Pulmonary artery endothelial cell (primary cell): ENCODE measurements at places on chromosomes 16 and 17.

DNA sequence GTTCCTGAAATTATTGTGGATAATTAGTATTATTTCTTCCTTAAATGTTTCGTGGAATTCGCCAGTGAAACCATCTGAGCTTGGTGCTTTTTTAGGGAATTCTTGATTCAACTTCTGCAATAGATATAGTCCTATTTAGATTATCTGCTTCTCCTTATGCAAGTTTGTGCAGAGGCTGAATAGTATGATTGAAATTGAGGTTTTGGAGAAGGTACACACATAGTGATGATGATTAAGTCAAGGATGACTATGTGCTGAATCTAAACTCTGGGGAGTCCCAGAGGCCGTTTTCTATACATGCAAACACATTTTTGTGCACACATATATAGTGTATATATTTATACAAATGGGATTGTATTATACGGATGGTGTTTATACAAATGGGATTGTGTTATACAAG lies 5.2 kb upstream of the MYH4 start:
- no peak for DNase-seq

GRCh38 chr16:50213939-50214519 lies 52.3 kb upstream of the ADCY7 start:
- no peak for DNase-seq

DNA sequence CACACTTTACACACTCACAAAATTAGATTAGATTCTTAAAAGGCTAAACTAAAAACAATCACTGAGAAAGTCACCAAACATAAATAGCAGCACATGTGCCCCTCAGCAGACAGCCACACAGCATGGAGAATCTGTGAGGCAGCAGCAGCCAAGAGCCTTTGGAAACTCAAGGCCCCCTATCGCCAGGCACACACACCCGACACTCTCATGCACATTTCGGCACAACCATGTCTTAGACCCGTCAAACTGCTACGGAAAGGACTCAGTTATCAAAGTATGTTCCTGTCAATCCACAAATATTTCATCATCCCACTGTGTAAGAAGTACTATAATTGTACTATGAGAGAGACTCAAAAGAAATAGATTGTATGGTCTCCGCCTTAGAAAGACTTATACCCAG lies 20.9 kb downstream of the UBE2O start:
- no peak for DNase-seq

- no peak for DNase-seq
Observed at GRCh38 chr16:49546735-49547134, 173.1 kb downstream of the C16orf78 start.

DNA sequence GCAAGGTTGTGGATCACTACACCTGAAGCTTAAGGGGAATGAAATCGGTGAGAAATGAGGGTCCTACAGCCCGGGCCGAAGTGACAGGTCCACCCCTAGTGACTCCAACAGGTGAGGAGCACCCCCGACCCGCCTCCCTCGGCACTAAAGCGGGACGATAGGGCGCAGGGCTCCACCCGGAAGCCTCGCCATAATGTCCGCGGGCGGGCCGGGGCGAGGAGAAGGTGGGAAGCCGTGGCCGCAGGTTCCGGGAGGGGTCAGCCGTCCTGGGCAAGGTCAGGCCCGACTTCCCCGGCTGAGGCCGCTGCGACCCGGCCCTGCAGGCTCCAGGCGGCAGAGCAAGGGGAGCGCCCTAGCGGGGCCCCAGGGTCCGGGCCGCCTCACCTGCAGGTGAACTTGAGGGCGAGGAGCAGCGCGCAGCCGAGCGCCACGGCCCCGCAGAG lies 543 bp downstream of the TXNDC11 start:
- no peak for DNase-seq

- DNase-seq, result no peak
Observed at GRCh38 chr16:16146380-16147315, 76.6 kb downstream of the ABCC6 start.

GRCh38 chr16:16067127-16067526 lies 117.7 kb downstream of the ABCC1 start:
- no peak for DNase-seq

DNA sequence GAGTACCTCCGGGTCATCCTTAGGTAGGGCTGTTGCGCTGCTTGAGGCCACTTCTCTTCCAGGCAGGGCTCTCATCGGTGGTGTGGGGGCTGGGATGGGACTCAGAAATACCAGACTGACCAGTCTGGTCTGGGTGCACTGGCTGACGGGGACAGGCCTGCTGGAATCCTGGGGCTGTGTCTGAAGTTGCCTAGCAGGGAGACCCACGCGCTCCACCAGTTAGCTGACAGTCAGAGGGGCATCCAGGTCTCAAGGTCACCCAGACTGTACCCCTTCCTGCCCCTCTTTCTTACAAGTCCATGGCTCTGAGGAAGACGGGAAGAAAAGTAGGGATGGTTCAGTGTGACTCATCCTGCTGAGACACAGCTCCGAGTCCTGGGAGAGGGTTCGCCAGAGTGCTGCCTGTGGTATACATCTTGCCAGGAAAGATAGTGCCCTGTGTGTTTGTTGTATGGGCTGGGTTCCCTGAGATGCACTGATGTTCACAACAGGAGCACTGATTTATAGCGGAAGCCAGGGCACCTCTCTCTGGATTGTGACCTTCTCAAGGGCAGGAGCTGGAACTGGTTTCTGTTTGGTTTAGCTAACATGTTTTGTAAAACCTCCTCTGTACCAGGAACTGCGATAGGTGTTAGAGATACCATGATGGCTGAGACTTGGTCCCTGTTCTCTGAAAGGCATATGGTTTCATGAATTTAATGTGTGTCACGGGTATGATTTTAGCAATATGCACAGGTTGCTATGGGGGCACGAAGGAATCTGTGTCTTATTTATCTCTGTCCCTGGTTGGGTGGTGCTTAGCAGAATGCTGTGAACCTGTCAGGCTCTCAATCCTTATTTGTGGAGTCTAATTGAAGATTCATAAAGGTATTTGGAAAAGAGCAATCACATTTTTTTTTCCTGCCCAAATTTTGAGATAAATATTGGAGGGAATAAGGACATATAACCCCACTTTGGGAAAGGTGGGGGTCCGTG lies 97.5 kb downstream of the OR1D5 start:
- DNase-seq, result no peak

DNA sequence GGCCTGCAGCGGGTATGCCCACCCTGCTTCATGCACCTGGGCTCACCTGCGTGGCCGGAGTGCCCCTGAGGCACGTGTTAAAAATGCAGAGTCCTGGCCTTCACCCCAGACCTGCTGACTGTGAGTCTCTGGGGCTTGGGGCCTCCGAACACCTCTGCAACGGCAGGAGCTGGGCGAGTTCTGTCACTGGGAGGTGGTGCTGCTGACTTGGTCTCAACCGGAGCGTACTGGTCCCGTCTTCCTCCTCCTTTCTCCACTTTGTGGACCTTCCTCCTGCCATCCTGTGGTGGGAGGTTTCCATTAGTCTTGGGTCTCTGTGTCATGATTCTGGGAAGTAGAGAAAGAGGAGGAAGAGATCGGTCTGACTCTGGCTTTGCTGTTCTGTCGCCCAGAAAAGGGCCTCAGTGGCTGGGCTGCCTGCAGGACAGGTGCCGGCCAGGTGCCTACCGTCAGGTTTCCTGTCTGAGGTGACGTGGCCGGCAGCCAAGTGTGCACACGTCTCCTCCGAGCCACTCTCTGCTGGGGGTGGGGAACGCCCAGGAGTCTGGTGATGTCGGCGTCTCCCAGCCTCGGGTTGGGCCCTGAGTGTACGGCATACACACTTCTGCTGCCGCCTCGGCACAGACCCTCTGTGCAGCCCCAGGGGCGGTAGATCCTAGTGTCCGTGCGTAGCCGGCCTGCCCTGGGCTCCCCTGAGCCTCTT lies 6.9 kb downstream of the TSC2 start:
- DNase-seq, result no peak

DNA sequence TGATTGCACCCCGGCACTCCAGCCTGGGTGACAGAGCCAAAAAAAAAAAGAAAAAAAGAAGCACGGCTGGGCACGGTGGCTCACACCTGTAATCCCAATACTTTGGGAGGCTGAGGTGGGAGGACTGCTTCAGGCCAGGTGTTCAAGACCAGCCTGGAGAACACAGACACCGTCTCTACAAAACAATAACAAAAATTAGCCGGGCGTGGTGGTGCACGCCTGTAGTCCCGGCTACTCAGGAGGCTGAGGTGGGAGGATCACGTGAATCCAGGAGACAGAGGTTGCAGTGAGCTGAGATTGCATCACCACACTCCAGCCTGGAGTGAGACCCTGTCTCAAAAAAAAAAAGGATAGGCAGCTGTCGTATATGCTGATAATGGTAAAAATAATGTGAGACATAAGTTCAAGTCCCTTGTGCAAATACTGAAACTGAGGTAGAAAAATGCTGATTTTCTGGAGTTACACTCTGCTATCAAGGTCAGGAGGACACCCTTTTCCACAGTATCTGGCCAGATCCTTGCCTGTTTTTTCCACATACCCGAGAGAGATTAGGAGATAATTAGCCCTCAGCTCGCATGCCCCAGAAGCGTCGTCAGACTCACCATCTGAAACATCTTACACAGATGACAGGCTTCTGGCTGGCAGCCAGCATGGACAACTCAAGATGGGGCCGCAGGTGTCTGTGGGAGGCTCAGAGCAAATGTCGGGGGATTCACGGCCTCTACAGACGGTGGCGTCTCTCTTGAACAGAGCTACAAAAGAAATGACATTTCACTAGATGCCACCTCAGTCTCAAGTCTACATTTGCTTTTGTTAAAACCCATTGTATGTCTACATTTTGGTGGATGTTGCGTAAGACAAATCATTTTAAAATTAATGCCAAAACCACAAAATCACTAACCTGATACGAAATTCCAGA lies 36.8 kb downstream of the WDR45B start:
- no peak for DNase-seq

GRCh38 chr16:842061-842476 lies 41.5 kb upstream of the GNG13 start:
- peak; percentile 8 for DNase-seq

DNA sequence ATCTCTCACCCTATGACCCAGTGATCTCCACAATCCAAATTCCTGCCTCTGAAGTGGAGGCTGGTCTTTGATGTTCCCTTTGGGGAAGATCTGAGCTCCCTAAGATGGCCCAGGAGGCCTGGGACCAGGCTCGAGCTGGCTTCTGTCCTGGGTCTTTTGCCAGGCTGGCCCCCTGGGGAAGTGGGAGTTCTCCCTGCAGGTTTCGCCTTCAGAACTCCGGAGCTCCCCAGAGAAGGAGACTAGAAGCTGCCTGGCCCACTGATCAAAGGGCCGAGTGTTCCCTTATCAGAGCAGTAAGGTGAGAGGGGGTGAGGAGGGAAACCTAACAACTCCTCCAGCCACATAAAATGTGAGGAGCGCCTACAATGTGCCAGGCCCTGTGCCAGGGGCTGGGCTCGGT lies 147.1 kb downstream of the IRF8 start:
- no peak for DNase-seq

GRCh38 chr16:58906981-58907715 lies 173.0 kb upstream of the GOT2 start:
- DNase-seq, result no peak

GRCh38 chr16:25014500-25015147 lies 545 bp downstream of the ARHGAP17 start:
- DNase-seq, result no peak

GRCh38 chr17:74830861-74831260 lies 28.8 kb downstream of the GRIN2C start:
- DNase-seq, result no peak

GRCh38 chr16:28112908-28113307 lies 49.4 kb upstream of the GSG1L start:
- no peak for DNase-seq

DNA sequence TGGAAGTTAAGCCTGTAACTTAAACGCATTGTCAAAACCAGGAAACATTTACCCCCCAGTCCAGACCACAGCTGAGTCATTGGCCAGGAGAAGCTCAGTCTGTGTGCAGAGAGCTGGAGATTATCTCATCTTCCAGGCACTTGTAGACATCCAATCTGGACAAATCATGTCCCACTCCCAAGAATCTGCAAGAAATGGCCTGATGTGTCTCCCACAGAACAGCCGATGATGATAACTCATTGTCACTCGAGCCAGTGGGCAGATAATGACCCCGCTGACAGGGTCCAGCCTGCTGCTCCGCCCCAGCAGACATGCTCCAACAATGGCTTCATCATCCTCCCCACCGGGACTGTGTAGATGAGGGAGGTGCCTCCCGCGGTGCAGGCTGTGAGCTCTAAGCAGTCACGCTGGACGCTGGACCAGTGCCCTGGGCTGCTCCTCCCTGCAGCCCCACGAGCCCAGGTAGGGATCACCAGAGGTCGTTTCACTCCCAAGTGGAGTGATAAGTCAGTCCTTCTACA lies 322.5 kb downstream of the C16orf95 start:
- DNase-seq, result peak; percentile 22

- DNase-seq, result no peak
Observed at GRCh38 chr16:30941600-30942425, 7.1 kb upstream of the ORAI3 start.

- no peak for DNase-seq
Observed at GRCh38 chr17:2018716-2019510, 6.2 kb downstream of the RTN4RL1 start.

DNA sequence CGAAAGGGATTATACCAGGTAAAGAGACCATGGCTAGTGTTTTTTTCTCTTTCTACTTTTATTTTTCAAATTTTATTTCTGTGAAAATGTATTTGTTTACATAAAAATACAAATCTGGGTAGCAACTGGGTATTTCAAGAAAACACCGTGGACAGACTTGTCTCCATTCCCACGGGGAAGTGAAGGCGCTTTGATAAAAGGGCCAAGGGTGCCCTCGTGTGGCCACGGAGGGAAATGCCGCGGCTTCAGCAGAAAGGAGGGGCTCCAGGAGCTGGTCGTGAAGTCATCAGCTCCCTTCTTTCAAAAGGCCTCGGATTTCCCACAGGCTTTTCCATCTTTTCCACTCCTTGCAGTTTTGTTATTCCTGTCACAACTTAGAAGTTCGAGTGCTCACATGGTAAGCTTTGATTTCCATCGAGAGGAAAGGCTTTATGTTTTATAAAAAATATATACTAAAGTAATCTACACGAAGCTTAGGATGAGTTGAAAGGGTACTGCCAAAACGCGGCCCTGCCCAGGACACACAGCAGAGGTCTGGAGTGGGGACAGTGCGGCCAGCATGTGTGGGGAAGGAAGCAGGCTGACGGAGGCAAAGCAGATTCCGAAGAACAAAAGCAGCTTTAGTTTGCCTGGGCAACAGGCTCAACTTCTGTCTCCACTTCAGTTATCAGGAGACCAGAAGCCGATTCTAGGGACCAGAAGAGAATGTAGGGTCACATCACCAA lies 15.3 kb upstream of the MNT start:
- peak; percentile 57 for DNase-seq
